Activated CD8-positive, alpha-beta T cell treated with anti-CD3 and anti-CD28 coated beads, Interleukin-2, amount 10 ng/mL, durations not matched to agents 7 days and 5 days (primary cell): ENCODE measurements at places on chromosomes 12 and 14.

- DNase-seq: no peak
Measured at GRCh38 chr14:103009559-103009958, 47.8 kb downstream of the CDC42BPB start.

DNA sequence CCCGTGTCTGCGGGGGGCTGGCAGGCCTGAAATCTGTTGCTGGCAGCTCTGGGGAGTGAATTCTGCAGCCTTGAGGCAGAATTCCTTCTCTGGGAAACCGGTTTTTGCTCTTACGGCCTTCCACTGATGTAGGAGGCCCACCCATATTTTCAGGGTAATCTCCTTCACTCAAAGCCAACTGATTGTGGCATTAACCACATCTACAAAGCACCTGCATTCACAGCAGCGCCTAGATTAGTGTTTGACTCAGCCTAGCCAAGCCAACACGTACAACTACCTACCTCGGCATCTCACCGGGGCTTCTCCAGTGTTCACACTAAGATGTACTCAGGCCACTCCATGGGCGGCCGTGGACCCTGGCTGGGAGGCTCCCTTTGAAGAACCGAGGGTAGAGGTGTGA lies 15.8 kb downstream of the C12orf43 start:
- DNase-seq: no peak

DNA sequence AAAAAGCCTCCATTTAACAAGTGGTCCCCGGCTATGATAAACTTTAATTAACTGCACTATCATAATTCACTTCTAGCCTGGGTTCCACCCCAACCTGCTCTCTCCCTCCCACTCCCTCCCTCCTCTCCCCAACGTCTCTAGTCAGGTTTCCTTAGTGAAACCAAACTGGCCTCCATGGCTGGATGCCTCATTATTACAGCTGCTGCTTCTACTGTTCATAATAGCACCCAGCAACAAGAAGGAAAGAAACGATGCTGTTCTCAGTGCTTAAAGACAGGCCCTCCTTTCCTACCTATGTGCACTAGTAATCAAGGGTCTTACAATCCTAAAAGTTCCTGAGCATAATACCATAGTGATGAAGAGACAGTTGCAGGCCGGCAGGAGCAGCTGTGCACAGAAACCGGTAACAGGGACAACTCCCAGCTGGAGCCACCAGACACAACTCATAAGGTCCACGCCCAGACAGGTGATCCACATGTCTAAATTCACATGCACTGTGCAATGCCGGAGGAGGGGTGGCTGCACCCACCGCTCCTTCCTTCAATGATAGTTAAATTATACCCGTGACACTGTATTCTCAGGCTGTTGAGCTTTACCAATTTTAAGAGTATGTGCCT lies 6.2 kb downstream of the IRF2BPL start:
- no peak for DNase-seq

GRCh38 chr14:73613046-73613383 lies 698 bp downstream of the ACOT6 start:
- DNase-seq: no peak

GRCh38 chr12:116278279-116278626 lies 760 bp upstream of the MED13L start:
- DNase-seq: no peak

- no peak for DNase-seq
Measured at GRCh38 chr12:94760786-94761185, 110.4 kb upstream of the TMCC3 start.

DNA sequence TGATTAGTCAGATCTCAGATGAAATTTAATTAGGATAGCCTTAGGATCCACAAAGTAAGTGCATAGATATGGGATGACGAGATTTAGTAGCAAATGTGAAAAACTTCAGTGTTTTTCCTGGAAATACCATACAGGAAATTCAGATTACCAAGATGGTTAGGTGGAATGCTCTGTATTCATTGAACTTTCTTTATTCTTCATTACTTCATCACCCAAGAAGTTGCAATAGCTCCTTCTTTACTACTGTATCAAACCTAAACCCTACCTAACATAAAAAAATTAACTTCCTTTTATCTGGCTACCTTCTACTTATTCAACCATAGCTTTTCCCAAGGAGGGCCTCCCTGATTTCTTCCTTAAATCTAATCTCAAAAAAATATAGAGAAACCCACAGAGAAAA lies 100.4 kb downstream of the TTC6 start:
- no peak for DNase-seq

DNA sequence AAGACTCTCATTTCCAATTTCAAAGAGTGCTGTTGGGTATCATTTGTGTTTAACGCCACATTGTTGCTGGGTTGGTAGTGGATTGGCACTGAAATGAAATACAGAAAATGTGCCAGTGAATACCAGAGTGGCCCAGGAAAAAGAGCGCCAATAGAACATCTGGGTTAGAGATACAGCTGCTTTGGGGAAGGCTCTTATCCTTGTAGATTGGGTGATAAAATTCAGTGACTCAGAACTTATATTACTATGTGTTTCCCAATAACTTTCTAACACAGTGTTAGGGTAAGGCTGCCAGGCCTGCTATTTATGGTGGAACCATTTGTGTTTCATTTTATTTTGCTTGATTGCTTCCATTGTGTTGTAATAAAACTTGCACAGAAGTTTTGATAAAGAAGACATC lies 168.2 kb upstream of the SSTR1 start:
- no peak for DNase-seq

- DNase-seq: no peak
Measured at GRCh38 chr12:124408822-124409517, 114.1 kb downstream of the RFLNA start.

DNA sequence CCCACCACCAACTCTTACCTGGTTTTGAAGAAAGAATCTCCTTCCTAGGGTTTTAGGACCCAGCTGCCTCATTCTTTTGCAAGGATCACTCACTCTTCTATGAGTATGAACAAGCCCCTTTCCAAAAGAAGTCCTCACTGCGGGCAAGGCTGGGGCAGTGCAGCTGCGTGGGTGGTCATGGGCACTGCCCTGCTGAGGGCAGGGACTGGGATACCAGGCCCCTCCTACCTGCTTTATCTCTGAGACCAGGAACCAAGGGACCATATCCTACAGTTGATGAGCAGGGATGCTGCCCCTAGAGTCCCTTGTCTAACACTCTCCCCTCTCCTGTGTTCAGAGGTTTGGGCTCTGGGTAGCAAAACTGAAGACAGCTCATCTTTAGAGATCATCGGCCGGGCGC lies 20.5 kb downstream of the HPD start:
- DNase-seq: no peak

DNA sequence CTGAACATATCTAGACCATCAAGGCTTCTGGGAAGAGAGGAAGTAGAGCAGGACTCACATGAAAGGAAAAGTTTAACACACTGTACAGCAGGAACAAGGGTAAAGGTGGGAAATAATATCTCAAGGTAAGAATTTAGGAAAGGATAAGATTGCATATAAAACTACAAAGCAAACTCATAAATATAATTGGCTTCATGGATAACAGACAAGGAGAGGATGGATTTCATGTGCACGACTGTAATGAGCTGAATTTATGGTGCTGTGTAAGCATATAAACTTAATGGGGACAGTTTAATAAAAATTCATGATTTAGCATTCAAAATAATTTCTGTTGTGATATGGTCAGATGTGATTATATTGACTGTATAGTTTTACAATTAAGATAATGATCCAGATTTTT lies 298.0 kb downstream of the GXYLT1 start:
- DNase-seq: no peak

DNA sequence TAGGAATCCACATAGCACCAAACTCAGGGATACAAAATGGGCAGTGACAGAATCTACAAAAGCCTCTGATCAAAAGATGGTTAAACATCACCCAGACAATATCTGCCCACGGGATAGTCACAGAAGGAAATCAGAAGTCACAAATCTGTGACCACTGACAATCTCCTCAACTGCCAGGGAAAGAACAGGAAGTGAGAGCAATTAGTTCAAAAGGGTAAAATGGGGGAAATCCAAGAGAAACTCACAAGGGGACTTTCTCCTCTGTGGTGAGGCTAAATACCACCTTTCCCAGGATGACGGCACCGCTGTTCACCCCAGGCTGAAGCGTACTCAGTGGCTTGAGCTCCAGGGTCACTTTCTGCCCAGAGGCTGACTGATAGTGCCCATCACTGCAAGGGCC lies 10.7 kb downstream of the TTC5 start:
- DNase-seq: no peak

- no peak for DNase-seq
Measured at GRCh38 chr12:120847392-120847791, 56.8 kb downstream of the SPPL3 start.

- DNase-seq: no peak
Measured at GRCh38 chr12:60724475-60724874, 1128.6 kb downstream of the SLC16A7 start.

- DNase-seq: no peak
Measured at GRCh38 chr12:93741659-93742109, 64.5 kb downstream of the CRADD start.

- no peak for DNase-seq
Measured at GRCh38 chr12:47267571-47267970, 187.8 kb upstream of the AMIGO2 start.

DNA sequence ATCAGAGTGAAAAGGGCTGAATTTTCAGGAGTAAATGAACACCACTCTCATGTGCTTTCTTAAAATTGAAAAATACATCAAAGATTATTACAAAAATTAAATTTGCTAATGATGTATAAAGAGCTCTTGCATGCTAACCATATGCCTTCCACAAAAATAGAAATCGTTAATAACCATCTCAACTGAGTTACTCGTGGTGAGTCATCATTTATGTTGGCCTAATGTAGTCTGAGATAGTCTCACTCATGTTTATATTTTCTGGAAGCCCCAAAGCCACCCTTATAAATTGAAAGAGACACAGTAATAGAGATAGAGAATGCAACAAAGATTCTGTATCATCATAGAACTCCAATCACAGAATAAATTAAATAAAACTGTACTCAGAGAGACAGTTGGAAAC lies 131.2 kb downstream of the KCNH5 start:
- no peak for DNase-seq

- no peak for DNase-seq
Measured at GRCh38 chr12:105865886-105866285, 272.9 kb downstream of the NUAK1 start.

DNA sequence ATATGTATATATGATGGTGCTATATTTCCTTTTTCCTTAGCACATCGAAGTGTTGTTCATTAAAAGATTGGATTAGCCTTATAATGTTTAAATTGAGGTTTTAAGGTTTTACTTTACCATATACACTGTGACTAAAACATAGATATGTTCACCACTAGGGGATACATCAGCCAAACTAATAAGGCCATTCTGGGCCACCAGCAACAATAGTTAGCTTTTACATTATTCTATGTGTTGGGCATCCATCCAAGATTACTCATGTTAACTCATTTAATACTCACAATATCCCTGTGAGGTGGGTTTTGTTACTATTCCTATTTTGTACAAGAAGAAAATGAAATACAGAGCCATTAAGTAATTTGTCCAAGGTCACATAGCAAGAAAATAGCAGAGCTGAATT lies 202.6 kb upstream of the AVPR1A start:
- no peak for DNase-seq

DNA sequence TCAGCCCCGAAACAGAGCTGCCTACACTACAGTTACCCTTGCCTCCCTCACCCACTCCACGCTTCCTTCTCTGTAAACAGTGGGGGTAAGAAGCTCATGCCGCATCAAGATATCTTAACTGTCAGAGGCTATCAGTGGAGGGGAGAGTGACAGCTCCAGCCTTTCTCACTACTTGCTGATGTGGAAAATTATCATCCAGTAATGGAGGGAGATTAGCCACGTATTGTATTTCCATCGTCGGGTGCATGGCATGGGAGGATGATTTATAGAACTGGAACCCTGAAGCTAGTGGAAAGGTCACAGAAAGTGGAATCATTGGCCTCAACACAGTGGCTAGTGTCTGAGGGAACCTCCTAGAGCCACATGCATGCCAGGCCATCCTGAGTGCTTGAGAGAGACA lies 270.9 kb upstream of the FKBP4 start:
- no peak for DNase-seq

DNA sequence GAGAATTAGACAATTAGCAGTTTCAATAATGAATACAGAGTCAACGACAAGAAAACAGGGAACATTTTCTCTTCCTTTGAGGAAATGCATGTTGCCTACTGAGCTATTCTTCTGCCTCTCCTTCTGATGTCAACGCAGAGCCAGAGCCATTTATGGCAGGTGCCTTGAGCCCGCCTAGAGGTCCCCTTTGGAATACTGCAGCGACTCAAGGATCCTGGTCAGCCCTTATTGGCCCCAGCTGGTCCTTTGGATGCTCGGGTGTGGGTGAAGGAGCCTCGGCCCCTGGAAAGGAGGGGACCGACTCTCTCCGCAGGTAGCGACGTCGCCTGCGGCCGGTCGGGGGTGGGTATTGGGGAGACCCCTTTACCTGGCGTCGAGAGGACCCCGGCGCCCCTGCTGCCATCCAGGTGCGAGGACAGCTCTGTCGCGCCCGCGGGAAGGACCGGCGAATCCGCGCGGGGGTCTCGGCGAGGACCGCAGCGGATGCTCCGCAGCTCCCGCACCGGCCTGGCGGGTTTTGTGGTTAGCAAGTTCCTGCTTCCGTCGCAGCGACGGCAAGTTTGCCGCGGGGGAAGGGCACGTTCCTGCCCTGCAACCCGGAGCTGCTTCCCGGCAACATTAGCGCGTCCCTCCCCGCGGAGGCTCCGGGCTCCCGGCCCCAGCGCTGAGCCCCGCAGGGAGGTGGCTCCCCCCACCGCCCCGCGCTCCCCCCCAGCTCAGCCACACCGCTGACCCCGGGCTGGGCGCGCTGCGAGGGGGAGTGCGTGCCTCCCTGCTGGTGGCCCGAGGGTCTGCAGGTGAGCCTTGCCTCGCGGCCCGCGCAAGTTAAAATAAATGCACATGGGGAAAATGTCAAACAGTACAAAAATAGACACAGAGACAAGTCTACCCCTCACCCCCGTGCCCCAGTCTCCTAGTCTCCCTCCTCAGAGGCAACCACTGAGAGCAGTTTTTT lies at the start of gene MANSC1:
Gene MANSC1 (minus strand): TSS at position 532 of the 955 bp plus-strand sequence. CDS start 6,928 bp downstream, outside the sequence.
- peak; percentile 67 for DNase-seq

GRCh38 chr14:102201353-102201738 lies 61.6 kb downstream of the WDR20 start:
- no peak for DNase-seq

GRCh38 chr14:69303086-69303485 lies 43.1 kb downstream of the GALNT16 start:
- no peak for DNase-seq

DNA sequence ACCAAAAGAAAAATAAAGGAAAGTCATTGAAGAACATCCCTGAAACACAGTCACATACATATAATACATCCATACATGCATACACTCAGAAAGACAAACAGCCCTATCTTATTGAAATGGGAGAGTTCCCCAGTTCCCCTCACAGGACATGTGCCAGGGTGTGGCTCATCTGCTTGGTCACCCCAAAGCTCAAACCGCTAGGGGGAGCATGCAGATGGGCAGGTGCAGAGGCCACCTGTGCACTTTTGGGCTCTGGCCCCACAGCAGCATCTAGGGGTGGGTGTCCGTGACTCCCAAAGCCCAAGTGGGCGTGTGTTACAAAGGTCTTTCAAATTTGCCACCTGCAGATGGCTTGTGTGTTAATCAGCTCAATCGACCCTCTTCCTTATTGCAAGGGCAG lies 75.2 kb downstream of the CMAS start:
- peak; percentile 39 for DNase-seq

- DNase-seq: no peak
Measured at GRCh38 chr12:121723200-121723599, 10.6 kb downstream of the TMEM120B start.
